ENCODE measurements at places on chromosomes 4 and X. TPM values are rescaled to one million over a fixed set of nuclear protein-coding genes. Genes with fewer than 3 reads are reported as not detected.

- DNase-seq = no peak
These were observed 120.8 kb downstream of the DTHD1 start for GRCh38 chr4:36402008-36402758.

DNA sequence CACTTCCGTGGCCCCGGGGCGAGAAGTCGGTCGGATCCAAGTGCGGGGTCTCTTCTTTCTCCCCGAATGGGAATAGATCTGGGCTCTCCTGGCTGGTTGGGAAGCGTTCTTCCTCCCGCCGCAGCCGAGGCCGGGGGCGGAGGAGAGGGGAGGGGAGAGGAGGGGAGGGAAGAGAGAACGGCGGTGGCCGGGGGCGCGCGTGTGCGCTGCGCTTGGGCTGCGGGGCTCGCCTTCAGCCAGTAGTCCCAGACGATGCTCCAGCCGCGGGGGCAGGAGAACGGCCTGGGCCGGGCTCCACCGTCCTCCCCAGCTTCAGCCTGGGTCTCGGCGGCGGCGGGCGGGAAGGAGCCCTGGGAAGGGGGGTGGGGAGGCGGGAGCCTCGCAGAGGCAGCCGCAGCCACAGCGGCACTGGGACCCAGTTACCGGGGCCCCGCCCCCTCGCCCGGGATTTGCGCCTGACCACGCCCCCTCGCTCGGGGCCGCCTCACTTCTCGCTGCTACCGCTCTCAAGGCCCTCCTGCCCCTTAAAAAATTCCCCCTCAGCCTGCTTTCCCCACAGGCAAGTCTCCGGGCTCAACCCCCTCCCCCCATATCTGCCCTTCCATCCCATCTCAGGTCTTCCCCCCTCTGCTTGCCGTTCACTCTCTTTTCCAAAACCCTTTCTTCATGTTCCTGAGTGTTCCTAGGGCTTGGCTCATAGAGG lies at the start of gene FGD1:
Gene FGD1 (minus strand): TSS at position 421 of the 703 bp plus-strand sequence. CDS start 802 bp downstream, outside the sequence.
- DNase-seq = peak; percentile 78

GRCh38 chr4:62661821-62662220 lies 1461.7 kb downstream of the ADGRL3 start:
- no peak for DNase-seq

DNA sequence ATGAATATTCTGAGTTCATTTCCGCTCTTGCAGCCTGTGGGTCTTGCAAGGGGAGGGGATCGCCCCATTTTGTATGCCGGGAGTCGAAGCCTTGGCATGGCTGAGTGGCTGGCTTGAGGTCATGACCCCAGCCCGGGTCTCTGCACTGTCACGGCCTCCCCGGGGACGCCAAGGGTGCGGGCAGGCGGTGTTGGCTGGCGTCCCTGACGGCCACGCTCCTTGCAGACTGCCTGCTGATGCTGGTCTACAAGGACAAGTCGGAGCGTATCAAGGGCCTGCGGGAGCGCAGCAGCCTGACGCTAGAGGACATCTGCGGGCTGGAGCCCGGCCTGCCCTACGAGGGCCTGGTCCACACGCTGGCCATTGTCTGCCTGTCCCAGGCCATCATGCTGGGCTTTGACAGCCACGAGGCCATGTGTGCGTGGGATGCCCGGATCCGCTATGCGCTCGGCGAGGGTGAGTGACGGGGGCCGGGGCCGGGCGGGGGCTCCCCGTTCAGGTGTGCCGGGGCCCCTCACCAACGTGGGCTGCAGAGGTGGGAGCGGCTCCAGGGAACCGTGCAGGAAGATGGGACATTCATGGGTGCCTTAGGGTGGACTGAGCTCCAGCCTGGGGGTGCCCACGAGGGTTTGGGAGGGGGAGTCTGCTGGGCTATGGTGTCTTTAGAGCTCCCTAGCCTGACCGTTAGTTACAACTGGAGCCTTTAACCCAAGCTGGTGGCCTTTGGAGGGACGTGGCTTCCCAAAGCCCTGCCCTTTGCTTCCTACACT lies 10.3 kb downstream of the DOK7 start:
- DNase-seq = no peak

The ADAM29 gene
- total RNA-seq = not detected

The PRICKLE3 gene
- total RNA-seq = 40.0 TPM
